ENCODE measurements at places on chromosomes 4 and X.

GRCh38 chrX:103276581-103277002, at the start of gene TCEAL5:
Gene TCEAL5 (minus strand): TSS chrX:103276750. CDS start chrX:103274563, 2,187 bp downstream.
- DNase-seq: peak; percentile 12

DNA sequence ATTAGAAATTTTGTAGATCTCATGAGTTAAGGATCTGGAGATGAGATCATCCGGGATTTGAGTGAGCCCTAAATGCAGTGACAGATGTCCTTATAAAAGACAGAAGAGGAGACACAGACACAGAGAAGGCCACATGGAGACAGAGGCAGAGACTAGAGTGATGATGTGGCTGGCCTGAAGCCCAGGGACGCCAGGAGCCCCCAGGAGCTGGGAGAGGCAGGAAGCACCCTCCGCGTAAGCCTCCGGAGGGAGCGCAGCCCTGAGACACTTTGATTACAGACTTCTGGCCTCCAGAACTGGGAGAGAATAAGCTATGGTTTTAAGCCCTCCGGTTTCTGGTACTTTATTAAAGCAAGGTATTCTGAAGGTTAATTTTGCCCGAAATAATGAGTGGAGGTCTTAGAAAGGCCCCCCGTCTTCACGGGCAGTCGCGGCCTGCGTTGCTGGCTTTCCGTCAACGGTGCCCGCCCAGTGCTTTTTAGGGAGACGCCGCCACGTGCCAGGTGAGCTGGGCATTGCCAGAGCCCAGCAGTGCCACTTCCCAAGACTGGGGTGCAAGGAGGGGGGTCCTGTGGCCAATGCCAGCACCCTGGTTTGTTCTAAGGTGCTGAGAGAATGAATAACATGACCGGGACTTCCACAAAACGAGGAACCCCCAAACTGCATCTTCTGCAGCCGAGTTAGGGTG, 8.1 kb downstream of the DHRSX start:
- no peak for DNase-seq

GRCh38 chr4:76874176-76874575, 23.8 kb downstream of the SOWAHB start:
- no peak for DNase-seq

DNA sequence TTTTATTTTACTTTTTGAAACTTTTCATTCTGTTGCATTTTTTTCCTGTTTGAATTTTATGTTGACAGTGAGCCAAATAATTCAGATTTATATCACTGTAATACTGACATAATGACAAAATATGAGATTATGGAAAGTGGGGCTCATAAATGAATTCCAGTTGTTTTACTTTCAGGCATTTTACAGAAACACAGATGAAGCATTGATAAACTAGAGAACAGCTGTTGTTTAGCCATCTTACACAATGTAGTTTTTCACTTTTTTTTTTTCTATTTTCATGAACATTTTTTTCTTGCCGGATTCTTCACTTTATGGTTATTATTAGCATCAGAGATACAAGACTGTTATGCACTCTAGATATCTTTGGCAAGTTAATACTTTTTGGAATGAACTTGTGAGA, 91.7 kb upstream of the PAQR3 start:
- DNase-seq: no peak

- DNase-seq: no peak
Measured at GRCh38 chr4:56684320-56685050, 3.4 kb upstream of the HOPX start.

DNA sequence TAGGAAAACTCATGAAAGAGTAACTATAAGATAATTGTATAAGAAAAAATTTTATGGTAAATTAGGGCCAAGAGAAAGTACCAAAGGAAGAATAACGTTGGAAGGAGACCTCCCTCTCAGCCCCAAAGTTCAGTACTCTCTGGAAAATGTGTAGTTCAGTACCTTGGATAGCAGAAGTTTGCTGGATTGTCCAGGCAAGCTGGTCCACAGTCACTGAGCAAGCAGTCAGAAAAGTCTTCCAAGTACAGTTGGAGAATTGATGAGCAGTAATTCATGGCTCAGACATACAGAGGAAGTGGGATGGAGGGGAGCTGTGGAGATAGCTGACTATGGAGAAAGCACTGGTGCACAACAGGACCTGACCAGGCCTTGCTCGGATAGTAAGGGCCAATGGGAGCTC, 598.2 kb upstream of the NDST4 start:
- no peak for DNase-seq

GRCh38 chrX:22196149-22196548, 76.6 kb upstream of the CBLL2 start:
- DNase-seq: no peak

GRCh38 chrX:10199212-10199611, 42.4 kb downstream of the CLCN4 start:
- no peak for DNase-seq

GRCh38 chr4:165532976-165533375, 154.2 kb downstream of the CPE start:
- no peak for DNase-seq

DNA sequence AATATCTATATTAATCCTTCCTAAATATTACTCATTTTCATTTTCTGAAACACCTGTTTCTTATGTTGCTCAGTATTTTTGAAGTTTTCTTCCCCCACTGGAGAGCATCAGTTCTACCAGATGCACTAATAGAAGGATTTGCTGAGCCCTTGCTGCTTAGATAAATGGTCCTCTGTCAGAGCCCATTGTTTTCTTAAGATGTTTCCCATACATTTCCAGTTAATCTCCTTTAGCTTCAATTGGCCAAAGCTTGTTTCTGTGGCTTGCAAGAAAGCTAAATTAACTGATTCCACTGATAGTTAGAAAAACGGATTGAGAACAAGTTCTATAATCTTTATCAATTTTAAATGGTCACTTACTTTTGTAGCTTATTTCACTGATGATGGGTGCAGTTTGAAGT, 1425.5 kb downstream of the PCDH18 start:
- no peak for DNase-seq

GRCh38 chrX:139554376-139554775, 23.8 kb downstream of the F9 start:
- no peak for DNase-seq

GRCh38 chrX:150291014-150291413, 72.1 kb upstream of the MAMLD1 start:
- DNase-seq: peak; percentile 42

GRCh38 chrX:39157796-39158195, 356.5 kb downstream of the MID1IP1 start:
- DNase-seq: no peak

GRCh38 chr4:76732246-76732645, 165.7 kb downstream of the SOWAHB start:
- DNase-seq: no peak

- peak; percentile 44 for DNase-seq
Measured at GRCh38 chr4:186105647-186106321, 1.3 kb downstream of the FAM149A start.

DNA sequence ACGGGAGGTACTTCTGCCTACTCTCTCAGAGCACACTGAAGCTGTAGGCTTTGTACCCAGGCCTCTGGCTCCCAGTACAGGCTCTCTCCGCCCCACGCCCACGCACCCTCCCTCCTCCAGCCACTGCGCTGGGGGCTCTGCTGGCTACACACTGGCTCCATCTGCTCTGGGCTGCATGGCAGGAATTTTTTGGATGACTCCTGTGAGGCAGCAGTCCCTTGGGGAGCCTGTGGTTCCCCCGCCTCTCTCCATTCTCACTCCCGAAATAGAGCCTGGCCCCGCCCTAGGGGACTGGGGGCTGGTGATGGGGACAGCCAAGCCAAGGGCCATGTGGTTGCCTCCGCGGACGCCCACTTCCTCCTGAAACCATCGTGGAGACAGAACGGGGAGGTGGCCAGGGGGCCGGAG, 58.1 kb upstream of the ADRA2C start:
- no peak for DNase-seq

DNA sequence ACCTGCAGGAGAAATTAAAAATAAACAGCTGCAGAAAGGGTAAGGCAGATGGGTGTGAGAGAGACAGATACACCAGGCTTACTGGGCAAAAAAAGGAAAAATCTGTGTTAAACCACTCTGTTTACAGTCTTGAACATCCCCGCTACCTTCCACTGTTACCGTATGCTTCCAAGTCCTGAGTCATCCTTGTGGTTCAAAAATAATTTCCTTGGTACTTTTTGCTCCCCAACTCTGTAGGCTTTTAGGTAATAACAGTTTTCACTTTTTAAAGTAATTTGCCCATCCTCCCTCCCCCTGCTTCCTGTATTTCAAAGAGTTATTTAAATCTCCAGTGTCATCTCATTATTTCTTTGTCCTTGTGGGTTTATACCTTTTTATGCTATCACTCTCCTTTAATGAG, 210.1 kb upstream of the FAT4 start:
- DNase-seq: no peak

DNA sequence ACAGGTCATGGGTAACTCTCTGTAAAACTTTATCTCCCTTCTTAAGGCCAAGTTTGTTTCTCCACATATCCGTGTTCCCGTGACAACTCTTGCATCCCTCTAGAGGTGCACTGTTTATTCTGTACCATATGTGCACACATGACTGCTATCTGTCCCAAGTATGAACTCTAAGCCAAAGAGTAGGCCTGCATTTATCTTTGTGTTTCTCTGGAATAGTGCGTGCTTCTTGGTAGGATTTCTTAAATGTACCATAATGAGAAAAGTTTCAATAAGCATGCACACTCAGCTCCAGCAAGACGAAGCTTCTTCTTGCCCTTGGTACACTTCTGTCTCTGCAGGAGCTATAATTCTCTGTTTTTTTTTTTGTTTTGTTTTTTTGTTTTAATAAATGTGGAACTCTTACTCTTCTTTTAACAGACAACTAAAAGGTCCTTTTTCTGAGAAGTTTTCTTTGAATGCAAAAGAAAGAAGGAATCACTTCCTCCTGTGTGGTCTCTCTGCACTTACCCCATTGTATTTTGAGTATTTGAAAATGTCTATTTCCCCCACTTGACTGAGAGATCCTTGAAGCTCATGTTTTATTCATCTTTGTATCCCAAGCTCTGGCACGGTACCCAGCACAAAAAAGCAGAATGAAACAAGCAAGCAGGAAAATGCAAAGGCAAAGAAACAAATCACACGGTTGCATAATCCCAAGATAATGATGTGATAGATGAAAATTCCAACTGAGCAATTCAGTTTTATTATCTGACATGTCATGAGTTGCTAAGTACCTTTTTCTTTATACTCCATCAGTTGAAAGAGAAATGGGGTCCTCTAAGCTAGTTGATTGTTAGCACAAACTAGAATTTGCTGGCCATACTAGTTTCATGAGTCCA, 521.9 kb upstream of the BOD1L1 start:
- DNase-seq: no peak

- no peak for DNase-seq
Measured at GRCh38 chr4:87018753-87019152, 83.9 kb downstream of the AFF1 start.

GRCh38 chr4:11286533-11286932, 142.2 kb downstream of the HS3ST1 start:
- DNase-seq: no peak

GRCh38 chrX:37608156-37608555, 36.7 kb downstream of the LANCL3 start:
- DNase-seq: no peak

DNA sequence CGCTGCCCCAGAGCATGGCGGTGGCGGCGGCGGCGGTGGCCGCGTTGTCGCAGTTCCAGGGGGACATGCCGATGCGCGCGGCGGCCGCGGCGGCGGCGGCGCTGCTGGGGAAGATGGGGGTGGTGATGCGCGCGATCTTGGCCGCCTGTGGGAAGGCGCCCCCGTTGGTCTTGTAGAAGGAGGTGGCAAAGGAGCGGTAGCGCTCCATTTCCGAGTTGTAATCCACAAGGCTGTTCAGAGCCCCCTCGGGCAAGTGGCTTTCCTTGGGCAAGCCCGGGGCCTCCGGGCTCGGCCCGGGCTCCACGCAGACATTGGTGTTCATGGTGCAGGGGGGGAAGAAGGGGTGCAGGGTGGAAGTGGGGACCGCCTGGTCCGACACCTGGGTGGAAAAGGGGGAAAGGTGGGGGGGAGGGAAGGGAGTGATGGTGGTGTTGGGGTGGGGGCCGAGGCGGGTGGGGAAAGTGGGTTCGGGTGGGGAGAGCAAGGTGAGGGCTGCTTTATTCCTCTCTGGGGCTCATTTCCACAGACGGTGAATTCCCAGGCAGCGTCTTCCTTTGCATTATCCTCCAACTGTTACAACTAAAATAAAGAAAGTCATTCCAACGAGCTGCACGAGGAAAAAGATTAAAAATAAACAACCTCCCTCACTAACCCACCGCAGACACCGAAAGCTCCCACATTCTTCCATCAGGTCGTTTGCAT, 3.1 kb downstream of the CXXC4 start:
- DNase-seq: no peak

DNA sequence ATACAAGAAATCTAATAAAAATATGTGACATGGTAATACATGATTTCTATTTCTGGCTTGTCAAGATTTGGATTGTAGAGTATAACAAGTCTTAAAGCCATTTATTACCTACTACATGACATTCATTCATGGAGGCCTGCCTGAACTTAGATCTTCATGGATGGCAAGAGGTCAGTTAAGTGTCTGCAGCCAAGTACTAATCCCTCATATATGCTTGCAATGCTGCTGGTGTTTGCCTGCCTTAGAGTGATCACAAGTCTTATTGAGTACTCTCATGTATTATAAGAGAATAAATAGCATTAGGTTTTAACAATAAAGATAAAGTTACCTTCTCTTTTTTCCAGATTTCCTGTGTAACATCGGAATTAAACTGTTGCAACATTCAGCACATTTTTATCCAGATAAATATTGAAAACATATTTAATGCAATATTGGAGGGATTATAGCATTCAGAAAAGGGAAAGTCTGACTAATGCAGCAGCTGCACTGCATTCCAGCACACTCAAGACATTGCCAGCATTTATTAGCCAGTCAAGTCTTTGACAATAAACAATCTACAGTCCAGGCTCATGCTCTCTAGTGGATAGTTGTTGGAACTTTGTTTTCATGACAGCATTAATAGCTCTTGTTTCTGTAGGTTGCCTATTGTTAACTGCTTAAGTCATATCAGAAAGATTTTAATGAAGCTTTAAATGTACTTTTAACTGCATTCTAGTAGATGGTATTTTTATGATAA, 737.1 kb downstream of the FAT4 start:
- no peak for DNase-seq

DNA sequence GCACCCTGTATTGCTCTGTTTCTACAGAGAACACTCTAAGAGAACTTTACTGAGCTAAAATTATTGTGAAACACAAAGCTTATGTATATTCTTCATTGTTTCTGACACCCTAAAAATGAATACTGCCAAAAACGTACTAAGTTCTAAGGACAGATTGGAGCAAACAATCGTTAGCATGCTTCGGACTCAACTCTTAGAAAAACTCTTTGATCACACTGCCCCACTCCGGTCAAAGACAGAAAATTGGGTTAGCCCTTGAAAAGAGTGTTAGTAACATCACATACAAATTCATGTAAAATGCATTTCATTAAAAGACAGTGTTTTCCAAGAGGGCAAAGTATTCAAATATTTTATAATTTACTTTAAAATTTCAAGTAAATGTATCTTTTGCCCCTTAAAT, 177.4 kb downstream of the DCHS2 start:
- no peak for DNase-seq

GRCh38 chr4:56622176-56622575, 58.9 kb downstream of the HOPX start:
- DNase-seq: no peak

Measured in frontal cortex (tissue), 4 donors.